AML-193 (cell line): ENCODE measurements at places on chromosomes 1 and 21.

GRCh38 chr1:62349470-62350233 is 30.4 kb upstream of the KANK4 start:
- DNase-seq = no peak

DNA sequence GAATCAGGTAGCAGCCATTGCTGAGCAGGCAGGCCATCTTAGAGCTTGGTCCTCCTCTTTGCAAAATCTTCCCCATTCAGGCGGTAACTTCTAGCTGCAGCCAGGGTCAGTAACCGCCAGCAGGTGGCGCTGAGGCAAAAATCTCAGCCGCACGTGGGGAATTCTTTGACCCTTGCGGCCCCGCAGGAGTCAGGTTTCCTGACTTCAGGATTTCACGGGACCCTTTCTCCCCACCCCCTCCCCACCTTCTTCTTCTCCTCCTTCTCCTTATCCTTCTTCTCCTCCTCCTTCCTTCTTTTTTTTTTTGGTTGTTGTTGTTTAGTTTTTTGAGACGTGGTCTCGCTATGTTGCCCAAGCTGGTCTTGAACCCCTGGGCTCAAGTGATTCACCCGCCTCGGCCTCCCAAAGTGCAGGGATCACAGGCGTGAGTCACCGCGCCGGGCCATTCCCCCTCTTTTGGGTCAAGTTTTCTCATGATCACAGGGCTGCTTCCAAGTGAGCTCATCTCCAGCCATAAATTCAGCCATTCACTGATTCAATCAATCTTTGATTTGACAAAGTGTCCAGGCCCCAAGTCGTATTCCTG is 33.4 kb upstream of the TENT5B start:
- peak; percentile 34 for DNase-seq

DNA sequence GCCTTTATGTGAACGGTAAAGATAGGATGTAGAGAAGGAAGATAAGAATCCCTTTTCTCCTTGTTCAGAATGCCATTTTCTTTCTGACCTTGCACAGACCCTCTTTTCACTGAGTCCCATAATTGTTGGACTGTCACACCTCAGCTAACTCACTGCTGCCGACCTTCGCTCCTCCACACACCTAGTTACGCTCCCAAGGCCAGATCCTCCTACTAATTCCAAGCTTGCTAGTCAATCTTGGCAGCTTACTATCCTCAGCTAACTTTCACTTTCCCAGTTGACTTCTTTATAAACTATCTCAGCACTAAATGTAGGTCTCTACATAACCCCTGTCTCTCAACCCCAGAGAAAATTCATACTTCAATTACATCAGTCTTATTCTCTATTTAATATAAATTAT is 471.8 kb upstream of the PRMT6 start:
- DNase-seq = no peak

DNA sequence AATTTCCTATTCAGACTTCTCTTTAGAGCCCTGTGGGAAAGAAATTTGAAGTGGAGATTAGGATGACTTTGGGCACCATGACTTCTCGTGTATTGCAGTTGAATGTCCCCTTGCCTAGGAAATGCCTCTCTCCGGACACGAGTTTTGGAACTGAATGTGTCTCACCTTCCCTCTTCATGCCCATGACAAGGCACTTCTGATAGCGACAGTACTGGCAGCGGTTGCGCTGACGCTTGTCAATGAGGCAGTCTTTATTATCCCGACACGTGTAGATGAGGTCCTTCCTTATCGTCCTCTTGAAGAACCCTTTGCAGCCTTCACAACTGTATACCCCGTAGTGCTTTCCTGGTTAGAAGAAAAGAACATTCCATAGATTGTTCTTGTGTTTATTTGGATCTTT is 28.1 kb downstream of the RXRG start:
- no peak for DNase-seq

DNA sequence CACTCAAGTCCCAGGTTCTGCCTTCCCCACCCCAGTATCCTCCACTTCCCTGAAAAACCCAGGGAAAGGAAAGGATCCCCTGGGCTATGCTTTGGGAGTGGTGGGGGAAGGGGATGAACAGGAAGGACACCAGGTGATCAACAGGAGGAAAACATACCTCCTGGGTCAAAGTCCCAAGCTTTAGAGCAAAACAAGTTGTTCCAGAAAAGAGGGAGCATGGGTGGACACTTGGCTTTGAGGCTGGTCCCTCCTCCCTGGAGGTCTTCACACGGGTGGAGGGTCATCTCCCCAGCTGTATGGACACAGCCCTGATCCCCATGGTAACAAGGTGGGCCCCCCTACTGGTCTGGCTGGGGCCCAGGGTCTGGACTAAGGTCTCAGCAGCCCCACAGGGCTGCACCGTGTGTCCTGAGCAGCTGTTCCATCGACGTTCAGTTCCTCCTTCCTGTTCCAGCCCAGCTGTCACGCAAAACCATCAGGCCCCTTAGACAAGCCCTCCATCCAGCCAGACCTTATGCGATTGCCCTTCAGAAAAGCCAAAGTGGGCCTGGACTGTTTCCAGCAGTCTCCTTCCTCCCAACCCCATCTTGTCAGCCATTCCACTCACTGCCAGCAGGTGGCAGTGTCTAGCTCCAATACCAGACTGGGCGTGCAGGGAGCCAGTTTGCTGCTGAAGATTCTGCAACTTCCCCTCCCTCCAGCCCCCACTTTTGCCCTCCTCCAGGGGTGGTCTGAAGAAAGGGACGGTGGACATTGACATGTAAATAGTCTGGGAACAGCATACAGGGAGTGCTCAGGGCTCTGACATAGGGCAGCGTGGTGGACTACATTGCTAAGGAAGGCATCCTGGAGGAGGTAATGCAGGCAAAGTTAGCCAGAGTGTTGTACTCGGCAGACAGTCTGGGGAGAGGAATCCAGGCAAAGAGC is 2.9 kb upstream of the PDZK1IP1 start:
- DNase-seq = peak; percentile 46

DNA sequence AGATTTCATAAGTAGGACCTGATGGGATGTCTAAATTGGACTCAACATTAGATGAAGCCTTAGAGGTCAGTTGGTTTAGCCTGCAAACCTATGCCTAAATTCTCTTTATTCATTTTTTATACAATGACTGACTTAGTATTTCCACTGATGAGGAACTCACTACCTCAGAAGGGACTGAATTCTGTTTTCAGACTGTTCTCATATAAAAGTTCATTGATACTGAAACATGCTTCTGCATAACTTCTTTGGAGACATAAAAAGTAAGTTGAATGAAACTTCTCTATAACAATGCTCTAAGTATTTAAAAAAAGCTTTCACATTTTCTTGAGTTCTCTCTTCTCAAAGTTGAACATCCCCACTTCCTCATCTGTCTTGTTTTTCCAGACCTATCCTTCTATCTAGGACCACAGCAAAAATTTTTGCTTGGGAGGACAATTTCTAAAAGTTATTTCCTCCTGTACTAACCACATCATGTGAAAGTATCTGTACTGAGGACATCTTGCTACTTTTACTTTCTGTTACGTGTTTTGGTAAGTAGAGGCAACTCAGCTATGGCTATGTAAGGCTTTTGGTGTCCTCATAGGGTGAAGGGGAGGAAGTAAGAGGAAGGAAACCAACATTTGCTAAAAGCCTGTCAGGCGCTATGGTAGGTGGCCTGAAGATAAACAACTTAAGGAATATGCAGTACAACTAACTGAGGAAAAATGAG is 64.1 kb downstream of the USP24 start:
- no peak for DNase-seq

DNA sequence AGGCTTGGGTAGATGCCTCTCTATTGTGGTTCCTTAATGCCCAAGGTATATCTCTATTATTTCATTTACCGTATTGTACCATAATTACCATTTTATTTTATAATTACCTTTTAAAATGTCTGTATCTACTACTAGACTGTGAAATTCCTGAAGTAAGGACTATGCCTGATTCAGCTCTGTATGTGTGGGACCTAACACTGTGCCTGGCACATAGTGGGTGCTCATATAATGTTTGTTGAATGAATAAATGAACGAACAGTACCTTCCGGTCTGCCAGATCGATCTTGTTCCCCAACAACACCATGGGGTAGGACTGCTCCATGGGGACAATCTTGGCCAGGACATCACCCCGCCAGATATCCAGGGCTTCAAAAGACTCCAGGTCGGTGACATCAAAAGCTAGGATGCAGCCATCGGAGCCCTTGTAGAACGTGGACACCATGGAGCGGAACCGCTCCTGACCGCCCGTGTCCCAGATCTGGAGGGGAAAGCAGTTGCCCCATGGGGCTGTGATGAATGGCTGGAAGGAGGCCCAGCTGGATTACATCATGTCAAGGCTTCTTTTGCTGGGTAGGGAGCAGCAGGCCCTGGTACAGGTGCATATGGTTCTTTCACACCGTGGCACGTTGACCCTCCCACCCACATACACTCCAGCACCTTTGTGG is 10.8 kb downstream of the RAB7B start:
- no peak for DNase-seq

DNA sequence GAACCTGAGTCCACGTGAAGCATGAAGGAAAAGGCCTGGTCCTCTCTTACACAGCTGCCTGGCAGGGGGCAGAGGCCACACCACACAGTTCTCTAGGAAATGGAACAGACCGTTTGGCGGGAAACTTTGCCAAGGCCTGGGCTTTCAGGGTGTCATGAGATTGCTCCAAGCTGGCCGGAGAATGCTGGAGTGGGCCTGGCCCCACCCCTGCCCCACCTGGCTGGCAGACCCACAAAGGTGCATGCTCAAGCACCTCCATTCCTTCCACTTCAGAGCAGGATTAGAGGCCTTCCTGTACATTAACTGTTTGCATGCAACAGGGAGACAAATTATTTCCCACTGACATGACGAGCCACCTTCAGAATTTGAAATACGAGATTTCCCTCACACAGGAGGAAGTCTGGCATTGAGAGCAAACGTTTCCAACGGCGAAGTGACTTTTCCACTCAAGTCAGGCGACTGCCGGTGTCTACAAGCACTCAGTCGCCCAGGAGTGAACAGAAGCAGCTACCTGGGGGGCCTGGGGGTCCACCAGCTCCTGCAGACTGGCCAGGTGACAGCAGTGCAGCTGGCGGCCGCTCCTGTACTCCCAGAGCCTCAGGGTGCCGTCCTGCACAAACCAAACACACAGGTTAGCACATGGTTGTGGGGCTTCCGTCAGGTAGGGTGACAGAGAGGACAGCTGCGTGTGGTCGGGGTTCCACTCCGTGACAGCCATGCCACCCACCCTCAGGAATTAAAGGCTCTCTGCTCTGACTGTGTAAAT is 24.0 kb downstream of the WDR4 start:
- DNase-seq = no peak

GRCh38 chr1:224300346-224300745 is 29.6 kb downstream of the NVL start:
- DNase-seq = no peak

DNA sequence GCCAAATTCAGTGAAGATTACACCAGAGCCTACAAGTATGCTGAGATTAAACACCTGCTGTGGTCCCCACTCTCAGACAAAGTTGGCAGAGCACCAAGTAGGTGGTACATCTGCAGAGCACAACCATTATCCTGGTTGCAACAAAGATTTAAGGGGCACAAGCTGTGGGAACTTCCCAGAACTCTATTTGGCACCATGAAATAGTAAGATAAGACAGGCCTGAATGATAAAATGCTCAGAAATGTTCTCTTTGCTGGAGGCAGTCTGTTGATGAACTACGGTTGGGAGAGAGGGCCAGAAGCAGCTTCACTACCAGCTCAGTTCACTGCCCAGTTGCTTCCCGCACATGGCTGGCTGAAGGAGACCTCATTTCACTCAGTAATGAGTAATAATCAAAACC is 19.9 kb downstream of the RPL5 start:
- DNase-seq = no peak

DNA sequence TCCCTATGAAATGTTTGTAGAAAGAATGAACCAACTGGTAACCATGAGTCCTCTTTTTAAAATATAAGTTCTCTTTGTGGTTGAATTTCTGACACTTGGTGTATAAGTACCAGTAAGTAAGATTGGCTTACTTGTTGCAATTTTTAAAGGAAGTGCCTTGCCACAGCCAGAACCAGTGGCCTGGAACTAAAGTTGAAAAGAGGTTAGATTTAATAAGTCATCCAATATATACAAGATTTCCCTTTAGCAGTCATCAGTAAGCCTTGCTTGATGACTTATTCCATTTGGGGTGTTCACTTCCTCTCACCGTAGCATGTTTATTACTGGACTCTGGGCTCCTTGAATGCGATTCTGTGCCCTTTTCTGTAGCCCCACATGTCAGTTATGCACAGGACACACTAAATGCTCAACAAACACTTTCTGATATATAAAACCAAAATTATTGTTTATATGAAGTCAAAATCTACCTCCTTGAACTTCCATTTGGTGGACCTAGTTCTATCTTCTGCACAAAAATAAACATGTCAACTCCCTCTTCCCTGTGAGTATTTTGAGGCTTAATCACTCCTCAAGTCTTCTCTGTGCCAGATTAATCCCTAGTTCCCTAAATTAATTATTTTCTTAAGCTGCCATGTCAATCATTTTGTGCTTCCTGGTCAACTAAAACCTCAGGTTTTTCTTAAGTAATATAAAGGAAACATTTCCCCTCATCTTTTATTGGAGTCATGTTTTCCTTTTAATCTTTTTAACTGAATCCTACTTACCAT is 218.1 kb downstream of the ST6GALNAC3 start:
- peak; percentile 2 for DNase-seq

- no peak for DNase-seq
Observed at GRCh38 chr1:20439282-20439681, 46.7 kb downstream of the CAMK2N1 start.

DNA sequence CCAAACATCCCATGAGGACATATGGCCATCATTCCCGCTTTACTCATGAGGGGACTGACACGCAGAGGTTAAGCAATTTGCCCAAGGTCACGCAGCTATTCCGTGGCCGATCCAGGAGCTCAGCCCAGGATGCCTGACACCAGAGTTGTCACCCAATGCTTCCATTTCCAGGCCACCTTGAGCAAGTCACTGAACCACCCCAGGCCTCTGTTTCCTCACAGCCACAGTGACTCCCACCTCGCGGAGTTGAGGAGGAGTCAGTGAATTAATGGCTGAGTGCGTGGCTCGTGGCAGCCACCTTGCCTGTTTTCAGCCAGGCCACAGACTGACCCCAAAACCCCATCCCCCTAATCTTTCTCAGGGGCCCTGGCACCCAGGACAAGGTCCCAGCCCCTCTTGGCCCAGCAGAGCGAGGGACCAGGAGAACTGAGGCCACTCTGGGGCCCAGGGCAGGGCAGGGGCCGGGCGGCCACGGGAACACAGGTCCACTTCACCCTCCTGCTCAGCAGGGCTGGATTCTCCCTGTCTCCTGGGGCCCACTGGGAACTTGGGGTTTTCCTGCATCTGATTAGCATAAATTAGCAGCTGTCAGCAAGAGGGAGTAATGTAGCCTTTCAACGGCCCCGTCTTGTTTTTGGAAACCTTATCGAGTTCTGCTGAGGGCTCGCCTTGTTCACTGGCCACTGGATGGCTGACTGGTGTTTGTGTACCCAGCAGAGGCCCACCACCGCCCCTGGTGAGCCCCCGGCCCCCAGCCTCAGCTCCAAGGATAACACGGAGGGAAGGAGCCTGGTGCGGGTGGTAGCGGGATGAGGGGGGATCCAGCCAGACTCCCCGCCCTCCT is 19.7 kb upstream of the LAPTM5 start:
- no peak for DNase-seq

- peak; percentile 33 for DNase-seq
Observed at GRCh38 chr1:52601991-52602855, at the start of gene GPX7. GPX7 (plus strand) TSS chr1:52602371; CDS start chr1:52602410, 39 bp downstream.
